Trophoblast cell (in vitro differentiated cells and primary cell): ENCODE measurements at places on chromosomes 13 and 19.

- no peak for DNase-seq
These were observed 41.2 kb downstream of the POLR1D start for GRCh38 chr13:27662738-27663470.

DNA sequence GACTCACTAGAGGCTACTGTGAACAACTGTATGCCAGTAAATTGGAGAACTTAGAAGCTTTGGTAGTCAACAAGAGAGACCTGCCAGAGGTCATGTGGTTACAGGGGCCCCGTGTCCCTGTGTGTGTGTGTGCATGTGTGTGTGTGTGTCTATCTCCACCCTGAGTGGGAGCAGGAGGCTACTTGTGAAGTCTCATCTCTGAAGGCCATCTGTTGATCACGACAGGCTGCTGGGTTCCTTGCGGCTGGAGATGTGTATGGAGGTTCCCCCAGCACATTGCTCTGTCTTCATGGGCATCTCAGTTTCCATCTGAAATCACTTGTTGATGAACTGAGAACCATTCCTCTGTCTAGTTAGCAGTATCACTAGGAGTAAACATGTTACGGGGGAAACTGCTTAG lies 58.2 kb upstream of the TEX29 start:
- no peak for DNase-seq

- DNase-seq = peak; percentile 59
These were observed 55.2 kb downstream of the VWA8 start for GRCh38 chr13:41905600-41906254.

DNA sequence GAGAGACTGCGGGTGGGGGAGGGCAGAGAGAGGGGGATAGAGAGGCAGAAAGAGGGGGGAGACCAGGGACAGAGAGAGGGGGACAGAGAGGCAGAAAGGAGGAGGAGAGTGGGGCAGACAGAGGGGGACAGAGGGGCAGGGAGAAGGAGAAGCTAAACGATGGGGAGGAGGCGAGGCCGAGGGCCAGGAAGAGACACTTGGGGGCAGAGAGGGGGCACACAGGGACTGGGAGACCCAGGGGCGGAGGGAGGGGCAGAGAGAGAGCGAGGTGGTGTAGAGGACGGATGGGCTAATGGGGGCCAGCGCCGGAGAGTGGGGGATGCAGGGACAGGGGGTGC lies 666 bp downstream of the MEIS3 start:
- no peak for DNase-seq

DNA sequence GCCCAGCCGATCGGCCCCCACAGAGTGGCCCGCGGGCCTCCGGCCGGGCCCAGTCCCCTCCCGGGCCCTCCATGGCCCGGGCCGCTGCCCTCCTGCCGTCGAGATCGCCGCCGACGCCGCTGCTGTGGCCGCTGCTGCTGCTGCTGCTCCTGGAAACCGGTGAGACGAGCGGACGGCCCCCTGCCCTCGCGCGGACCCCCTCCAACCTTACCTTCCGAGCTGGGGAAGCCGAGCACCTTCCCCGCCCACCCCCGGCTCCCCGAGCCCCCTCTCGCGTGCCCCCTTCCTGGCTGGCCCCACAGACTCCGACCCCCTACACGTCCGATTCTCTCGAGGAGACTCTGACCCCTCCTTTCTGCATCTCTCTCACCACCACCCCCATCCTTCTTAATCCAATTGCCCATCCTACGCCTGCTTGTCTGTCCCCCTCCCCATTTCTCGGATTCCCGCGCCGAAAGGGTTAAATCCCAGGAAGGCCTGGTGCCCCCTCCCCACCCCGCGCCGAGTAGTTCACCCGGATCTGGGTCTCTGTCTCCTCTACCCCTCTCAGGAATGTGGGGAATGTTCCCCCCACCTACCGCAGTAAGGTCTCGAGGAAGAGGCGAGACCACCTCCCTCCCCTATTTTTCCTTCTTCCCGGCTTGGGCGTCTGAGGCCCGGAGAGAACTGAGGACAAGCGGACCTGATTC lies 502 bp downstream of the NECTIN2 start:
- no peak for DNase-seq

- no peak for DNase-seq
These were observed 48.9 kb downstream of the CYP4F22 start for GRCh38 chr19:15557223-15557622.

DNA sequence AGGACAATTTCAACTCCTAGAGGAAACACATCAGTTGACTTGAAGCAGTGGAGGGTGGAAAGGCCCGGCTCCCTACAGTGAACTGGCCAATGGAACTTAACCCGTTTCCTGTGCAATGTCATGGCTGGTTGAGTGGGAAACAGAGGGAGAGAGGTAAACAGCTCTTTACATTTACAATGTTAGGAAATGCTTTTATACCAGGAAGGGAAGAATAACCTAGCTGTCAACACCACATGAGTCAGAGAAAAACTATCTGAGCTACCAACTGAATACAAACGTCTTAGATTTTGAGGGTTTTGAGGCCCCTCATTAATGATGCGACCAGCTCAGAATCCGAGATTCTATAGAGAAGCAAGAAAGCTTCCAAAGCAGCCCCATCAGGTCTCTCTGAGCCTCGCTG lies 36.7 kb downstream of the CARD8 start:
- no peak for DNase-seq

GRCh38 chr13:23418776-23419683 lies 14.5 kb downstream of the SACS start:
- no peak for DNase-seq

GRCh38 chr13:110466266-110466915 lies 95.1 kb downstream of the RAB20 start:
- DNase-seq = no peak

- no peak for DNase-seq
These were observed 135.0 kb upstream of the KL start for GRCh38 chr13:32881074-32881776.

- no peak for DNase-seq
These were observed 19.4 kb upstream of the GSX1 start for GRCh38 chr13:27772651-27773425.

GRCh38 chr13:40790154-40790616 lies 774 bp downstream of the SLC25A15 start:
- DNase-seq = no peak

- DNase-seq = peak; percentile 68
These were observed 4.4 kb downstream of the FUZ start for GRCh38 chr19:49808711-49809159.

DNA sequence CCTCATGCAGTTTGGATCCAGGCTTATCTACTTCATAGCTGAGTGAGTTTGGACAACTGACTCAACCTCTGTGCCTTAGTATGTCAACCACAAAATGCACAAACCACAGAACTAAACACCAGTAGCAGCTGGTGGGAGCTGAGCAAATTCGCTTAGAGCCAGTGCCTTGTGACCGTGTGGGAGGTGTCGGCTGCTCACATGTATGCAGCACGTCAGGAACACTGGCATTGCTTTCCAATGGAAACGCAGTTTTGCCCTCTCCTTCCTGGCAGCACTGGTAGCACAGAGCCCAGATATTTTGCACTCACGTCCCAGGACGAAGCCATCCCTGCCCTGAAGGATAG lies 8.3 kb upstream of the NTN5 start:
- DNase-seq = no peak

GRCh38 chr13:77891486-77891885 lies 27.1 kb downstream of the EDNRB start:
- DNase-seq = no peak

DNA sequence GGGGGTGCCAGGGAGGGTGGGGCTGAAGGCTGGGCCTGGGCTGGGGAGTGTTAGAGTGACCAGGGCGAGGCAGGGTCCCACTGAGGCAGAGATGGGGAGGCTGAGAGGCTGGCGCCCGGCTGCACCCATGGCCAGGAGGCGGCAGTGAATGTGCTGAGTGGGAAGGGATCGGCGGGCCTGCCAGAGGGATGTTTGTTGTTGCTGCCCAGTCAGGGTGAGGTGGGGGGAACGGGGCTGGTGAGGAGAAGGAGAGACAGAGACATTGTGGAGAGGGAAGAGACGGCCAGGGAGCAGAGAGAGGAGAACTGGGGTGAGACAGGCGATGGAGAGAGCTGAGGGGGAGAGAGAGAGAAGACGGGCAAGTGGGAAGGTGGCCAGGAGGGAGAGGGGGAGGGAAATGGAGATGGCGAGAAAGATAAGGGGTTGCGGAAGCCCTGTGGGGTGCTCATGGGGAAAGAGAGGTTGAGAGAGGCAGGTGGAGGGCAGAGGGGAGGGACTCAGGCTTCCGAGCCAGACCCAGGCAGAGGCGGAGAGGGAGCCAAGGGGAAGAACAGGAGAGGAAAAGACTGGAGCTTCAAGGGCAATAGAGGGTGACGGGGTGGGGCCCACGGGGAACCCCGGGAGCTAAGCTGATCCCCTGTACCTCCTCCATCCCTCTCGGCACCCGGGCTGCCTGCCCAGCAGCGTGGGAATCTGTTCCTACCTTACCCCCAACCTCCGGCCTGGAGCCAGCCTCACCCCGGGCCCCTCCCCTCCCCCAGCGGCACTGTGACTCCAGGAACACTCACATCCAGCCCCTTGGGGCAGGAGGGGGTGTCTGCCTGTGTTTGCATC lies 690 bp upstream of the B3GNT8 start:
- DNase-seq = no peak

GRCh38 chr19:17627161-17627560 lies 61.0 kb downstream of the UNC13A start:
- no peak for DNase-seq

GRCh38 chr13:27280841-27281240 lies 10.2 kb downstream of the RASL11A start:
- no peak for DNase-seq

DNA sequence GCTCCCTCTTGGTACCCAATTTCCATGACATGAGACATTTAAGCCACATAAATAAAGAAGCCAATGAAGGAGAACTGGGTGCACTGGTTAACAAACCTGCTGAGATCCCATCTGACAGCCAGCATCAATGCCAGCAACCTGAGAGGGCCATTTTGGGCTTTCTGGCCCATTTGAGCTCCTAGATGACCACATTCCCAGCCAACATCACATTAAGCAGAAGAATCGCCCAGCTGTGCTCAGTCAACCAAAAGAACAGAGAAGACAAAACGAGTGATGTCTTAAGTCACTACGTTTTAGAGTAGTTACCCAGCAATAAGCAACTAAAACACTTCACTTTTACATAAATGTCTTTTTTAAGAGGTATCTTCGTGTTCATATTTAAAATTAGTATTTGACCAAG lies 21.9 kb downstream of the LCP1 start:
- no peak for DNase-seq

DNA sequence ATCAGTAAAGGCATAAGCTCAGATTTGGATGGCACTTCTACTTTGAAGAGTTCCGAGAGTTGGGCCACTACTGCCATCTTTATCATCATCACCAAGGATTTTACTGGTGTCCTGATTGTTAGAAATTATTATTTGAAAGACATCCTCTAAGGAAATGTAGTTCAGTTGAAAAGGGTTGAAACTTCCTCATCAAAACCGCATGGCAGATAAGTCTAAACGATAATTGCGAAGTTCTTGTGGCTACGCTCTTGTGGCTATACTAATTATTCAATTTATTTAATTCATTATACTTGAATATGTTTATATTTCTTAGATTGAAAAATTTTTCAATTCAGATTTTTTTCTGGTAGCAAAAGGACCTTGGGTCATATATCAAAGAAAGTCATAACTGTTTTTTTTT lies 22.4 kb downstream of the TNFRSF19 start:
- DNase-seq = no peak

DNA sequence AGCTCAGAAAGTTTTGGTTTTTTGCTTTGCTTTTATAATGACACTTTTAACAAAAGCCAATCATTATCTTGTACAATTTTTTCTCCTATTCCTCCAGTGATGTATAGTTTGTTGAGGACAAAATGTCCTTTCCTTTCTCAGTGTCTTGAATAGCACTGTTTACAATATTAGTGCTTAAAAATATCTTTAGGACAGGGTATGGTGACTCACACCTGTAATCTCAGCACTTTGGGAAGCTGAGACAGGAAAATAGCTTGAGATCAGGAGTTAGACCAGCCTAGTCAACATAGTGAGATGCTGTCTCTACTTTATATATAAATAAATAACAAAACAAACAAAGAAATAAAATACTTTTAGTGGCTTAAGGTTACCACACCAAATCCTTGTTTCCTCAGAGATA lies 41.9 kb downstream of the SPRY2 start:
- no peak for DNase-seq

DNA sequence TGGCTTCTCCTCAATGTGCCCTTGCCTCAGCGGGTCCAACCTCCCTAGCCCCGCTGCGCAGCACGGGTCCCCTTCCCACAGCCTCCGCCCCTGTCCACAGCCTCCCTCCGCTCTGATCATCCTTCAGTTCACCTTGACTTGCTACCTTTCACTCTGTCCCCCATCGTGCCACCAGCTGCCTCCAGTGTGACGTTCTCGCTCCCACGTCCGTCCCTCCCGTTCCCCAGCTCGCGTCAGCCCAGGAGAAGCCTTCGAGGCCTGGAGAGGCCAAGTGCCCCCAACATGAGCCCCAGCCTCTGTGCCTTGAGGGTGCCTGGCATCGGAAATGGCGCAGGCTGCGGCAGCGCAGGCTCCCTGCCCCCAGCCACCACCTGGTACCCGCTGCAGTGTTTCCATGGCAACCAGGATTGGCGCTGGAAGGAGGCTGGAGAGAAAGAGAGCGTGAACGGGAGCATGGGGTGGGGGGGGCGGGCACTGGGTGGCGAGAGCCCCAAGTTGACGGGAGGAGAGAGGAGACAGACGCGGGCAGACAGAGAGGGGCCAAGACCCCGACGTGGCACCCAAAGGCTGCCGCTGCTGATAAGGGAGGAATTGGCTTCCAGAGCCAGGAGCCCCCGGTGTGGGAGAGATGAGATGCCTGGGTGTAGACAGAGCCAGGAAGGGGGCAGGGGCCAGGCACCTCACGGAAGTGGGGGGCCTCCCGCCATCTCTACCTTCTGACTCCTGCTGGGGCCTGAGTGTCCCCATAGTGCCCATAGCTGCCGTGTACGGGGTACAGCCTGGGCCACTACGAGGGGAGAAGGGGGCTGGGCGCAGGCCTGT lies 844 bp upstream of the ASPDH start:
- no peak for DNase-seq

DNA sequence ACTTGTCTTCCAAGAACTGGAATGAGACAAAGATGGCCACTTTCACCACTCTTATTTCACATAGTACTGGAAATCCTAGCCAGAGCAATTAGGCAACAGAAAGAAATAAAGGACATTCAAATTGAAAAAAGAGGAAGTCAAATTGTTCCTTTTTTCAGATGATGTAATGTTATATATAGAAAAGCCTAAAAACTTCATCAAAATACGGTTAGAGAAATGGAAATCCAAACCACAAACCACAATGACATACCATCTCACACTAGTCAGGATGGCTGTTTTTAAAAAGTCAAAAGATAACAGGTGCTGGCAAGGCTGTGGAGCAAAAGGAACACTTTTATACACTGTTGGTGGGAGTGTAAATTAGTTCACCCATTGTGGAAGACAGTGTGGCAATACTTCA lies 113.3 kb upstream of the SPRY2 start:
- DNase-seq = peak; percentile 13

GRCh38 chr19:43779820-43780219 lies 953 bp downstream of the KCNN4 start:
- no peak for DNase-seq

DNA sequence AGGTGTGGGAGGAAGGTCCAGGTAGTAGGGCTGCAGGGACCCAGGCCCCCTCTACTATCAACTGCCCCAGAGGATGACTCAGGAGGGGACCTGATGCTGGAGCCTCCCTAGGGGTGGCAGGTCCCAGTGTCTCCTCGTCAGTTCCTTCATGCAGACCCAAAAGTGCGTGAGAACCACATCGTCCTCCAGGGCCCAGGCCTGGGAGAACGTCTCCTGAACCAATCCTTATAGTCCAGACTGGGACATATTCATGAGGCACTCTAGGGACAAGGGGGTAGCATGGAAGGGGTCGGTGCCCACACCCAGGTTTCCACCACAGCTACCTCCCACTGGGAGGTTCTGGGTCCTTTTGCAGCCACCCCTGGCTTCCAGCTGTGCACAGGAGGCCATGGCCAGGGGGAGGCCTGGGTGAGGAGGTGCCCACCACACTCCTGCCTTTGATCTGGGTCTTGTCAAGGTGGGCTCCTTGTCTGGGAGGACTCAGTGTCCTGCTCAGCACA lies 38.0 kb upstream of the TPM4 start:
- no peak for DNase-seq
